ENCODE measurements at places on chromosomes 5 and 9. TPM values are rescaled to one million over a fixed set of nuclear protein-coding genes. Genes with fewer than 3 reads are reported as not detected.

The ACTBL2 gene
- polyA plus RNA-seq: 0.03 TPM

The MSMP gene
- 23.5 TPM for polyA plus RNA-seq

The RXRA gene
- polyA plus RNA-seq: 15.4 TPM

The ASB6 gene
- 21.3 TPM for polyA plus RNA-seq

DNA sequence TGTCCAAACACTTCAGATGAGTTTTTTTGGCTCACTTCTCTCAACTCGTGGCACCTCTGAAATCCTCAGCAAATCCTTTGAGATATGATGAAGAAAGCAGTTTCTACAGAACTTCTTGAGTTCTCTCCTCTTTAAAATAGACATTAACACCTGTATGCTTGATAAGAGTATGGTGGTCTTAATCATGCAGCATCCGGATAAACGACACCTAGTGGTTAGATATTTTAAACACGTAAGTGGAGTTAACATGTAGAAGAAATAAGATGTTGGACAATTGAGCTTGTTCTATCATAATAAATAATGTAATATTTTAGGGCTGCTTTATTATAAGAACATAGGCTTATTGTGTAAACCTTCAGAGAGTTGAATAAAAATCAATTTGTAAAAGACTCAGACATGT, 324.8 kb downstream of the CYLC2 start:
- no peak for DNase-seq
- no peaks in the 10 kb centered on the region for H3K36me3 ChIP-seq
- H3K4me1 ChIP-seq: no peaks in the 10 kb centered on the region
- no peak overlapping the region for H3K4me3 ChIP-seq
- no peak overlapping the region for H3K27ac ChIP-seq

GRCh38 chr5:157506981-157507780, 47.2 kb downstream of the NIPAL4 start:
- H3K4me1 ChIP-seq: peaks cover 36% of the 10 kb centered on the region
- H3K36me3 ChIP-seq: peaks cover 3% of the 10 kb centered on the region

DNA sequence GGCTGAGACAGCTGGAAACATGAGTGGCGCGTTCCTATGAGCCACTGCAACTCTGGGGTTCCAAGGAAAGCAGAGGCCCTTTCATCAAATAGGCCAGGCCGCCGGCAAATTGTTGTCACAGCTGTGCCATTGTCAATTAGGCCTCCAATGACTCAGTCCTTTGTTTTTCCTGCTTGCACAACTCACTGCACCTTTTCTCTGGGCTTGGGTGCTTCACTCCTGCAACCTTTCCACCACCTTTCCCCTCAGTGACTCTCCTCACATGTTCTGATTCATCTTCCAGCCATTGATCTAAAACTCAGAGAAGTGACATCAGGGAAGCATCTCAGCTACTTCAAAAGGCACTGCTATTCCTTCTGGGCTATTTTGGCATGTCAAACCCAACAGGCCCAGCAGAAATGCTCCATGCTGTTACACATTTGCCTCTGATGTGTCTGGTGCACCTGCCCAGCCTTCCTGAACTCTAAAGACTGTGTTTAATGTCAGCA, 653.7 kb downstream of the NR2F1-AS1 start:
- H3K27ac ChIP-seq: peak overlapping the region; percentile 9
- peak; percentile 72 for DNase-seq
- no peak overlapping the region for H3K4me3 ChIP-seq
- H3K4me1 ChIP-seq: peaks cover 6% of the 10 kb centered on the region

DNA sequence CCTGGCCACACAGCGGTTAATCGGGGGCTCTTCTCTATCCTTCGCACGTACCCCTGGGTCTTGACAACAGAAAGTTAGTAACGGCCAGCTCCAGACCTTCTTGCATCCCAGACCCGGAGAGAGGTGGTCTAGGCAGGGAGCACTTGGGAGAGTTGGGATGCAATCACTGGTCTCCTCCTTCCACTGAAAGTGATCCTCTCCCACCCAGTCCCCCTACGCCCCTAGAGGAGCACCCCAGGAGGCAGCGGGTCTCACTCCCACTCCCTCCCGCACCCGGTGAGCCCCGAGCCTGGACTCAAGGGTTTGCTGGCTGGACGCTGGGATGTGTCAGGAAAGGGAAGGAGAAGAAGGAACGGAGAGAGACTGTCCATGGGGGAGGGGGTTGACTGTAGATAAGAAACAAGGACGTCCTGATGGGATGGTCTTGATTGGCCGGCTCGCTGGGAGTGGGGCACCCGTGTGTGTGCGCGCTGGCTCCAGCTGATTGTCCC, 2.0 kb downstream of the RORB start:
- H3K4me3 ChIP-seq: no peak overlapping the region
- peaks cover 9% of the 10 kb centered on the region for H3K4me1 ChIP-seq
- H3K27ac ChIP-seq: no peak overlapping the region
- DNase-seq: no peak
- H3K36me3 ChIP-seq: no peaks in the 10 kb centered on the region
- H3K27me3 ChIP-seq: peaks cover 60% of the 10 kb centered on the region

GRCh38 chr9:127967151-127967809, 13.5 kb downstream of the EEIG1 start:
- no peaks in the 10 kb centered on the region for H3K36me3 ChIP-seq
- peaks cover 12% of the 10 kb centered on the region for H3K4me1 ChIP-seq
- DNase-seq: no peak
- H3K27me3 ChIP-seq: no peaks in the 10 kb centered on the region
- no peak overlapping the region for H3K27ac ChIP-seq

- H3K4me1 ChIP-seq: peaks cover 6% of the 10 kb centered on the region
- H3K27ac ChIP-seq: no peak overlapping the region
- H3K4me3 ChIP-seq: no peak overlapping the region
Observed at GRCh38 chr5:112795944-112796678, 58.4 kb downstream of the APC start.

- H3K4me1 ChIP-seq: no peaks in the 10 kb centered on the region
- DNase-seq: no peak
- no peak overlapping the region for H3K27ac ChIP-seq
- no peaks in the 10 kb centered on the region for H3K27me3 ChIP-seq
- H3K4me3 ChIP-seq: no peak overlapping the region
Observed at GRCh38 chr5:87329114-87329513, 61.4 kb downstream of the RASA1 start.

- no peaks in the 10 kb centered on the region for H3K4me1 ChIP-seq
- no peaks in the 10 kb centered on the region for H3K36me3 ChIP-seq
- no peaks in the 10 kb centered on the region for H3K27me3 ChIP-seq
- DNase-seq: no peak
Observed at GRCh38 chr9:108316066-108316465, 539.7 kb downstream of the ACTL7B start.

DNA sequence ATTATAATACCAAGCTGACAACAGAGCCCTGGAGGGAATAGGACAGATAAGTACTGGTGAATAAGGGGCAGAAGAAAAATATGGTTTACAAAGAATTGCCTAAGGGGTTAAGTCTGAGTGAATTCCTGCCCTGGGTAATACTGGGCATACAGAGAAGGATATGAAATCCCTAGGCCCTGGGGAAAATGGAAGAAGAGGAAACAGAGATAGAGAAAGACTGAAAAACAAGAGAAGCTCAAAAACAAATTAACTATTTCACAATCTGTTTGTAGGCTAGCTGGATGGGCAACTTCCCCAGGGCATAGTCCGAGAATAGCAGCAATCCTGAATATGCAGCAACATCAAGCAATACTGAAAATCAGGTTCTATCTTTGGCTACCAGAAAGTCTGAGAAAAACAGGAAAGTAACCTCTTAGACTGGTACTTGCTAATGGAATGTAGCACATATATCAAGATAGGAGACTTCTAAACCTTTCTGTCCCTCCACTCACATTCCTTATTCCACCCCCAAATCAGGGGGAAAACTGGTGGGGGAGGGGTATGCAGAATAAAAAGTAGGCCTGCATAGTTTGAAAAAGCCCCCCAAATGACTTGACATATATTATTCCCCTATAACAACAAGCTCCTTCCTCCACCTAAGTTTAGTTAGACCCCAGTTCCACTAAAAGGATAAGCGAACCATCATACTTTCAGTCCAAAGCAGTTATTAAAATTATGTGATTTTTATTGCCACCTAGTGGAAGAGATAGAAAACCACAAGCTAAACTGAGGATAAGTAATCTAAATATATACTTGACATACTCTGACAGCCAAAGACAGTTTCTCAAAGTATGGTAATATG, 20.6 kb downstream of the SLC38A9 start:
- no peak overlapping the region for H3K4me3 ChIP-seq
- no peaks in the 10 kb centered on the region for H3K4me1 ChIP-seq
- H3K36me3 ChIP-seq: no peaks in the 10 kb centered on the region
- peak; percentile 57 for DNase-seq

DNA sequence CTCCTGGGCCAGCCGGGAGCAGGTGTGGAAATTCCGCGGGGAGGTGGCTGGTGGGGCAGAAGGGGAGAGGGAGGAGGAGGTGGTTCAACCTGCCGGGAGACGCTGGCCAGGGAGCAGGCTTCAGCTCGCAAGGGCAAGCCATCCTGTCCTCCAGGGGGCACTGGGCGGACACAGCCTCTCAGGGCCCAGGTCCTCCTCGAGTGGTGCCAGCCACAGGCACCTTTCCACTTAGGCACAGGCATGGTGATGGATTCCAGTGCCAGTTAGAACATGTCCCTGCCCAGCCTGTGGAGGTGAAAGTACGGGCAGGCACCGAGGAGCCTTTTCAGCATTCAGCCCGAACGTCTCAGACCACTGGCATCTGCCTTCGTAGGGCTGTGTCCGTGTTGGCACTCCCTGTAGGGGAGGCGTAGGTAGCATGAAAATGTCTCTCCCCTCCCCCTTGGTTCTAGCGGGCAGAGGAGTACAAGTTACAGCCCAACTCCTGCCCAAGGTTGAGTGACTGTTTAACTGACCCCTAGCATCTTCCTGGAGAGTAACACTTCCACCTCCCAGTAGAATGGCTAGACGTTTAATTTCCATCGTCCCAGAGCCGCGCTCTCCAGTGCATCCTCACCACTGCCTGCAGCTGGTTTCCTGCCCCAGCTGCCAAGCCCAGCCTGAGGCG, 48.9 kb downstream of the DAB2IP start:
- H3K36me3 ChIP-seq: no peaks in the 10 kb centered on the region
- peaks cover 13% of the 10 kb centered on the region for H3K4me1 ChIP-seq
- peak overlapping the region; percentile 84 for H3K27ac ChIP-seq
- DNase-seq: peak; percentile 72

GRCh38 chr5:89604342-89604741, 721.4 kb upstream of the MEF2C start:
- H3K27ac ChIP-seq: no peak overlapping the region
- H3K4me3 ChIP-seq: no peak overlapping the region
- H3K4me1 ChIP-seq: no peaks in the 10 kb centered on the region

Data from endothelial cell of umbilical vein (primary cell).